WTC11 (cell line): ENCODE measurements at places on chromosomes 1 and 21. TPM values are rescaled to one million over a fixed set of nuclear protein-coding genes. Genes with fewer than 3 reads are reported as not detected.

Gene KCNA3
- total RNA-seq, result 1.1 to 1.2 TPM (median 1.2 TPM) in 3 replicates

Gene RAB13
- 117 to 126 TPM (median 119 TPM) in 3 replicates for total RNA-seq

Gene CELA2B
- total RNA-seq, result 0.55 TPM in 1 of 3 replicates, not detected in the others

Gene HTR6
- 0.71 to 1.2 TPM (median 0.90 TPM) in 3 replicates for total RNA-seq

Gene C4BPA
- total RNA-seq, result 0.23 to 0.39 TPM (median 0.30 TPM) in 3 replicates

Gene GPR52
- total RNA-seq, result 0.22 to 0.41 TPM (median 0.39 TPM) in 3 replicates

Gene RPTN
- not detected in 3 replicates for total RNA-seq

Gene DAB1
- total RNA-seq, result 10.7 to 12.3 TPM (median 12.1 TPM) in 3 replicates

Gene NBPF4
- not detected in 3 replicates for total RNA-seq

Gene SKI
- 75.5 to 88.6 TPM (median 75.6 TPM) in 3 replicates for total RNA-seq

Gene BGLAP
- 2.3 to 3.8 TPM (median 2.6 TPM) in 3 replicates for total RNA-seq

Gene PTTG1IP
- total RNA-seq, result 96.0 to 117 TPM (median 112 TPM) in 3 replicates

Gene FRRS1
- total RNA-seq, result 6.0 to 6.2 TPM (median 6.1 TPM) in 3 replicates

Gene C1orf141
- not detected in 3 replicates for total RNA-seq

Gene ZBTB8B
- 2.7 to 3.8 TPM (median 3.7 TPM) in 3 replicates for total RNA-seq

Gene NPPA
- total RNA-seq, result not detected in 3 replicates

Gene DMRTA2
- not detected in 3 replicates for total RNA-seq

Gene FASLG
- not detected in 3 replicates for total RNA-seq

Gene PPIAL4G
- not detected in 3 replicates for total RNA-seq

Gene IVL
- not detected in 3 replicates for total RNA-seq

Gene OR2M3
- total RNA-seq, result not detected in 3 replicates

Gene UBAP2L
- total RNA-seq, result 201 to 205 TPM (median 203 TPM) in 3 replicates

Gene CYB5RL
- total RNA-seq, result 13.1 to 14.2 TPM (median 13.4 TPM) in 3 replicates

Gene WNT4
- total RNA-seq, result 0.69 to 0.85 TPM (median 0.70 TPM) in 3 replicates

Gene MFN2
- 56.8 to 63.0 TPM (median 59.8 TPM) in 3 replicates for total RNA-seq

Gene EPHB2
- total RNA-seq, result 12.0 to 18.5 TPM (median 13.1 TPM) in 3 replicates

Gene RHOU
- total RNA-seq, result 5.8 to 6.0 TPM (median 5.8 TPM) in 3 replicates

Gene CCDC185
- total RNA-seq, result not detected in 3 replicates

Gene INSRR
- 0.05 to 0.11 TPM in 2 of 3 replicates, not detected in the other for total RNA-seq

Gene SH3BGR
- 3.2 to 4.8 TPM (median 4.0 TPM) in 3 replicates for total RNA-seq

Gene ISG20L2
- 37.2 to 43.8 TPM (median 42.2 TPM) in 3 replicates for total RNA-seq

Gene SPRR2B
- total RNA-seq, result not detected in 3 replicates

Gene ZNF695
- 29.4 to 32.6 TPM (median 29.4 TPM) in 3 replicates for total RNA-seq

Gene COL16A1
- total RNA-seq, result 8.8 to 11.0 TPM (median 9.6 TPM) in 3 replicates

Gene PDZK1IP1
- total RNA-seq, result not detected in 3 replicates

Gene ARMH1
- total RNA-seq, result 0.74 to 1.6 TPM (median 0.78 TPM) in 3 replicates

Gene SLAMF8
- 0.07 TPM in 1 of 3 replicates, not detected in the others for total RNA-seq

Gene TTC22
- 0.63 to 0.99 TPM (median 0.69 TPM) in 3 replicates for total RNA-seq

Gene B3GALT5
- 25.8 to 33.3 TPM (median 32.4 TPM) in 3 replicates for total RNA-seq
